ENCODE measurements at places on chromosomes 7 and 10. TPM values are rescaled to one million over a fixed set of nuclear protein-coding genes. Genes with fewer than 3 reads are reported as not detected.

KIF11 gene
- total RNA-seq: 6.5 TPM

COL26A1 gene
- not detected for total RNA-seq

CTAGE6 gene
- total RNA-seq: not detected

SNX13 gene
- total RNA-seq: 25.8 TPM

ST8SIA6 gene
- not detected for total RNA-seq

LRIT1 gene
- total RNA-seq: not detected

KAT6B gene
- total RNA-seq: 13.1 TPM

GFRA1 gene
- total RNA-seq: 0.36 TPM

NUDT5 gene
- 37.7 TPM for total RNA-seq

All from cardiac atrium fibroblast (primary cell).